ENCODE measurements at places on chromosomes 11 and 22. TPM values are rescaled to one million over a fixed set of nuclear protein-coding genes. Genes with fewer than 3 reads are reported as not detected.
A peak's percentile ranks its signal among the peaks of the same experiment; 100 is the strongest.

Gene HTR3B
- total RNA-seq = not detected

Gene NCAM1
- total RNA-seq = 0.39 TPM

Gene SAAL1
- 34.3 TPM for total RNA-seq

Gene CARNS1
- total RNA-seq = not detected

Gene SELENOH
- 60.3 TPM for total RNA-seq

Gene CARD18
- not detected for total RNA-seq

Gene ANGPTL5
- total RNA-seq = not detected

Gene GPR152
- not detected for total RNA-seq

Gene MRGPRE
- not detected for total RNA-seq

- no peaks in the 10 kb centered on the region for H3K36me3 ChIP-seq
- H3K27ac ChIP-seq = no peak overlapping the region
- DNase-seq = no peak
Measured at GRCh38 chr22:32177221-32177765, 18.2 kb upstream of the C22orf42 start.

- H3K27me3 ChIP-seq = no peaks in the 10 kb centered on the region
- no peak overlapping the region for H3K4me3 ChIP-seq
- no peak for DNase-seq
- peaks cover 6% of the 10 kb centered on the region for H3K36me3 ChIP-seq
- H3K4me1 ChIP-seq = no peaks in the 10 kb centered on the region
Measured at GRCh38 chr11:79013509-79013908, 427.3 kb downstream of the TENM4 start.

DNA sequence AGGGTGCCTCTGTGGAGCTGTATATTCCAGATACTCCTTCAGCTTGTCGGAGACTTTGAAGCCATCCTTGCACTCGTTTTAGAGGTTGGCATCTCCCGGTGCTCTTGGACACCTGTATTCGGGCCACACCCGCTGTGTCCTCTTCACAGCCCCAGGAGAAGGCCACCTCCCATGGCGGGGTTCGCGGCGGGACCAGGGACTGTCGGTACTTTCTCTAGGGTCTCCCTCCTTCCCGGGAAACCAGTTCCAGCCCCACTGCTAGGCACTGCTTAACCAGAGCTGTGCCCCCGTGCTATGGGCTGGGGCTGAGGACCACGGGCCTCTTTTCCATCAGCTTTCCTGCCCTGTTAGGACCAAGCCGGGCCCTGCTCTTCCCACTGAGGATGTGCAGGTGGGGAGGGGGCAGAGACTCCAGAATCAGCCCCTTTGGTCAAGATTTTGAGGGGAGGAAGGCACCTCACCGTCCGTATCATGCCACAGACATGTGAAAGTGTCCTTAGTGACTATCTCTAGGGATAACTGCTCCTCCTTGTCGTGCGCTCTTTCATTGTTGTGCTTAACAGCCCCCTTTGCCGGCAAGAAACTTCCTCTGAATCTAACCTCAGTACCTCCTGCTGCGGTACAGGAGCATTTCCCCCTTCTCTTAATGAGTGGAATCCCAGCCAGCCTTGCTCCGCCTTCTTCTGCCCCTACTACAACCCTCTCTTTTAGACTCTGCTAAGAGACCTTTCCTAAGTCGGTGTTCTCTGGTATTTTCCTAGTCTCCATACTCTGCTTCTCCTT is 1.2 kb upstream of the B3GAT1 start:
- peaks cover 56% of the 10 kb centered on the region for H3K27me3 ChIP-seq
- H3K27ac ChIP-seq = no peak overlapping the region
- no peak for DNase-seq
- H3K4me3 ChIP-seq = peak overlapping the region; percentile 8

DNA sequence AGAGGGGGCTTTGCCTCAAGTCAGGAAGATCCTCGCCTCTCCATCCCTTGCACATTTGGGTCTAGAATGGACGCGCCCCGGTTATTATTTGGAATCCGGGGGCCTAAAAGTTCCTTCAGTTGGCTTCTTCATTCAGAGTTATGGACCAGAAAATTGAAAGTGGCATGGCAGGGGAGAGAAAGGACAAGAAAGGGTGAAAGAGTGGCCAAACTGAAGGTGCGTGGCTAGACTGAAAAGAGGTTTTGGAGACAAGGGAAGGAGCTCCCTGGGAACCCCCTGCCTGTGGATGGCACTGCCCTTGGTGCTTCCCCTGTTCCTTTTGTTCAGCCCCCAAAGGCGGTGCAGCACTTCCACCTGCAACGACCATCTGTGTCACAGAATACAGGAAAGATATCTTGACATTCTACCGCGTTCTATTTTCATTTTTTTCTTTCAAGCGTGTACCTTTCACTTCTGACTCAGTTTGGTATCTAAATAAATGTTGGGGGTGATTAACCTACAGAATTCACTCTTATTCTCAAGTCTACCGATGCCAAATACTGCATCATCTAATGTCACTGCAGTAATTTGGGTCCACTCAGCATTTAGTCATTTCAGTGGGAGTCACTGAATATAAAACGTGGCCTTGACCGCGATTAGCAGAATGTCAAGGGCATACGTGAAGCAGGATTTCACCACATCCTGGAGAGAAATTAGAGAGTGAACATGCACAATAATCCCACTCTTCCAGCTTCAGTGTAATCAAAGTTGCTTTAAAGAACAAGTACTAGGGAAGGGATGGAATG is 88.1 kb upstream of the ARHGAP32 start:
- H3K4me1 ChIP-seq = peaks cover 38% of the 10 kb centered on the region
- no peaks in the 10 kb centered on the region for H3K27me3 ChIP-seq
- peak; percentile 35 for DNase-seq
- peak overlapping the region; percentile 80 for H3K4me3 ChIP-seq
- H3K27ac ChIP-seq = no peak overlapping the region

- DNase-seq = peak; percentile 72
- H3K4me1 ChIP-seq = no peaks in the 10 kb centered on the region
- no peaks in the 10 kb centered on the region for H3K36me3 ChIP-seq
- H3K27me3 ChIP-seq = no peaks in the 10 kb centered on the region
Measured at GRCh38 chr11:102637731-102638130, 12.6 kb upstream of the MMP20 start.

DNA sequence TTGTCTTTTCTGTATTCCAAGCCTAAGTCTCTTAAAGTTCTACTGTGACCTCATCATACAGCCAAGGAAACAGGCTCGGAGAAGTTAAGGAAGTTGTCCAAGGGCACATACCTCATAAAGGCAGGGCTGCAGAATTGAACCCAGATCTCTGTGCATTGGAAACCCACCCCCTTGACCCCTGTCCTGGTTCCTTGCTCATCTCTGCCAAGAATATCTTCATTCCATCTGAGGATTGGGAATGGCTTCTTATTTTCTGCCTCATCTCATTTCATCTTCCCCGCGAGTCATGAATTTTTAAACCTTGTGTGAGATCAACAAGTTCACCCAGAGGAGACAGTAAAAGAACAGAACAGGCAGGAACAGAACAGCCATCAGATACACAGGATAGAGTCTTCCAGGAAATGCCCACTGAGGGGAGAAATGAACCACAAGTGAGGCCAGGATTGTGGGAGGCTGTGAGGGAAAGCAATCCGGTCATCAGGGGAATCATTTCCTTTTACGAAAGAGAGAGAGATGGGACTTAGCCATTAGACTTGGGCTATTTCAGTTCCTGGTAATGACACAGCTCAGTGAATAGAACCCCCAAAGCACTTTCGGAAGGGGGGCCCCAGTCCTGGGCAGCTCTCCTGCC is 34.4 kb upstream of the LRRC10B start:
- peaks cover 9% of the 10 kb centered on the region for H3K4me1 ChIP-seq
- H3K27ac ChIP-seq = no peak overlapping the region
- H3K36me3 ChIP-seq = peaks cover 36% of the 10 kb centered on the region
- no peaks in the 10 kb centered on the region for H3K27me3 ChIP-seq
- no peak for DNase-seq
- H3K4me3 ChIP-seq = no peak overlapping the region

GRCh38 chr11:12531681-12532080 is 142.5 kb upstream of the TEAD1 start:
- no peak overlapping the region for H3K4me3 ChIP-seq
- H3K4me1 ChIP-seq = peaks cover 29% of the 10 kb centered on the region
- no peak for DNase-seq
- no peak overlapping the region for H3K27ac ChIP-seq

DNA sequence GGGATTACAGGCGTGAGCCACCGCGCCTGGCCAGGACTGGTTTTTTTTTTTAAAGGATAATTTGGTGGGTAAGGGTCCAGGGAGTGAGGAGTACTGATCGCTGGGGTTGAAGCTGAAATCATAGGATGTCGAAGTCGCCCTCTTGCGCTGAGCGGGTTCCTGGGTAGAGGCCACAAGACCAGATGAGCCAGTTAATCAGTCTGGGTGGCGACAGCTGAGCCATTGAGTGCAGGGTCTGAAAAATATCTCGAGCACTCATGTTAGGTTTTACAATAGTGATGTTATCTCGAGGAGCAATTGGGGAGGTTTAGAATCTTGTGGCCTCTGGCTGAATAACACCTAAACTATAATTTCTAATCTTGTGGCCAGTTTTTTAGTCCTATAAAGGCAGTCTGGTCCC is 7.8 kb downstream of the APOL5 start:
- no peaks in the 10 kb centered on the region for H3K36me3 ChIP-seq
- peaks cover under 1% of the 10 kb centered on the region for H3K27me3 ChIP-seq
- no peak overlapping the region for H3K27ac ChIP-seq
- no peaks in the 10 kb centered on the region for H3K4me1 ChIP-seq
- no peak for DNase-seq
- H3K4me3 ChIP-seq = no peak overlapping the region

DNA sequence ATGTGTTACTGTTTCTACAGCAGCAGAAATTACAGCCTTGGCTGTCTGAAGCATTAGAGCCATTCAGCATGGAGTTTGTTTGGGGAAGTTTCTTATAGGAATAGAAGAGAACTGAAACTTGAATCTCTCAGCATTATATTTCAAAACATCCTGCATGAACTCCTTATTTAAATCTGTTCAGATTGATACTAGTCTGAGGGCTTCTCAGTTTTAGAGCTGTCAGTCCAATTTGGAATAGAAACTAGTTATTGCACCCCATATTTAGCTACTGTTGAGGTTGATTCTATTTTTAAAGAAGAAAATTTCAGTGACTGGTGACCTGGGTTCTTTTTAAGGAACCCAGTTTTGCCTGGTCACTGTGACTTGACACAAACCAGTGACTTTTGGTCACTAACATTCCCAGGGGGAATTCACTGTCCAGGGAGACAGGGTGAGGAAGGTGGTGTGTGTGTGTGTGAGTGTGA is 126.0 kb upstream of the TTC12 start:
- no peaks in the 10 kb centered on the region for H3K27me3 ChIP-seq
- no peak for DNase-seq
- H3K4me3 ChIP-seq = no peak overlapping the region
- H3K27ac ChIP-seq = peak overlapping the region; percentile 27
- H3K36me3 ChIP-seq = no peaks in the 10 kb centered on the region

GRCh38 chr11:96373826-96374225 is 15.9 kb downstream of the CCDC82 start:
- no peak for DNase-seq
- H3K4me1 ChIP-seq = no peaks in the 10 kb centered on the region
- H3K4me3 ChIP-seq = no peak overlapping the region
- no peaks in the 10 kb centered on the region for H3K27me3 ChIP-seq

GRCh38 chr11:134276396-134277182 is 410 bp downstream of the GLB1L3 start:
- H3K27me3 ChIP-seq = peaks cover 23% of the 10 kb centered on the region
- H3K4me3 ChIP-seq = no peak overlapping the region
- H3K36me3 ChIP-seq = no peaks in the 10 kb centered on the region
- H3K27ac ChIP-seq = no peak overlapping the region
- no peaks in the 10 kb centered on the region for H3K4me1 ChIP-seq
- no peak for DNase-seq

GRCh38 chr11:27545946-27546345 is 39.4 kb upstream of the LIN7C start:
- H3K27me3 ChIP-seq = no peaks in the 10 kb centered on the region
- no peak overlapping the region for H3K27ac ChIP-seq
- no peak for DNase-seq
- H3K36me3 ChIP-seq = no peaks in the 10 kb centered on the region

DNA sequence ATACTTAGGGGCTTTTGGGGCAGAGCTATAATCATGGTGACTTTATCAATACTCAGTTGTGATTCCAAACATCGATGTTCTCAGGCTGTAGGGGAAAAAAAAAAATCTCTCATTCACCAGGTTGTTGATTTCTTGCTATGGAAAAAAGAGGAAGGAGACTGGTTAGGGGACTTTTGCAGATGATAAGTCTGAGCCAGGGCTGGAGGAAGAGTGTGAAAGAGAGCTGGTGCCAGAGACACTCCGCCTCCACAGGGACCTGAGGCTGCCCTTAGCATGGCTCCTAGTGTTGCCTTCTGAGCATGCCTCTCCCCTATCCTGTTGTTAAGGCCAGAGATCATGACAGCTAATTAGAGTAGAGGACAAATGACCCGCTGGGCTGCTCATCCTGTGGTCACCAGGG is 16.9 kb downstream of the UPB1 start:
- no peak for DNase-seq
- no peaks in the 10 kb centered on the region for H3K36me3 ChIP-seq
- no peak overlapping the region for H3K27ac ChIP-seq
- H3K4me3 ChIP-seq = no peak overlapping the region
- peaks cover 9% of the 10 kb centered on the region for H3K4me1 ChIP-seq
- H3K27me3 ChIP-seq = peaks cover 22% of the 10 kb centered on the region

DNA sequence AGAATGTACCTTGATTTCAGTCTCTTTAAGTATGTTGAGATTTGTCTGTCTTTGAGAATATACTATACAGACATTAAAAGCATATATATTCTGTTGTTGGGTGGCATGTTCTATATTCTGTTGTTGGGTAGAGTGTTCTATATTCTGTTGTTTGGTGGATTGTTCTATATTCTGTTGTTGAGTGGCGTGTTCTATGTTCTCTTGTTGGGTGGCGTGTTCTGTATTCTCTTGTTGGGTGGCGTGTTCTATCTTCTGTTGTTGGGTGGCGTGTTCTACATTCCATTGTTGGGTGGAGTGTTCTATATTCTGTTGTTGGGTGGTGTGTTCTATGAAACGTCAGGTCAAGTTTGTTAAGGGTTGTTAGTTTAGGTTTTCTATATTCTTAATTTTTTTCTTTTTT is 27.1 kb upstream of the CTTN start:
- no peaks in the 10 kb centered on the region for H3K4me1 ChIP-seq
- H3K27ac ChIP-seq = no peak overlapping the region
- H3K4me3 ChIP-seq = no peak overlapping the region
- peaks cover 84% of the 10 kb centered on the region for H3K36me3 ChIP-seq
- no peak for DNase-seq
- H3K27me3 ChIP-seq = no peaks in the 10 kb centered on the region

GRCh38 chr11:8340296-8340695 is 76.6 kb upstream of the LMO1 start:
- H3K36me3 ChIP-seq = no peaks in the 10 kb centered on the region
- no peak for DNase-seq
- H3K4me3 ChIP-seq = no peak overlapping the region
- no peak overlapping the region for H3K27ac ChIP-seq
- peaks cover 25% of the 10 kb centered on the region for H3K4me1 ChIP-seq

- peaks cover 11% of the 10 kb centered on the region for H3K4me1 ChIP-seq
- no peak for DNase-seq
- H3K27ac ChIP-seq = no peak overlapping the region
- no peaks in the 10 kb centered on the region for H3K36me3 ChIP-seq
- no peaks in the 10 kb centered on the region for H3K27me3 ChIP-seq
- H3K4me3 ChIP-seq = no peak overlapping the region
Measured at GRCh38 chr11:87002918-87003317, 34.8 kb upstream of the TMEM135 start.
